Astrocyte of the cerebellum (primary cell): ENCODE measurements at places on chromosomes 2 and 18.
A peak's percentile ranks its signal among the peaks of the same experiment; 100 is the strongest.

- DNase-seq = no peak
Observed at GRCh38 chr18:78595924-78596573, 383.6 kb upstream of the SALL3 start.

- DNase-seq = no peak
Observed at GRCh38 chr18:9720327-9720726, 12.2 kb downstream of the RAB31 start.

DNA sequence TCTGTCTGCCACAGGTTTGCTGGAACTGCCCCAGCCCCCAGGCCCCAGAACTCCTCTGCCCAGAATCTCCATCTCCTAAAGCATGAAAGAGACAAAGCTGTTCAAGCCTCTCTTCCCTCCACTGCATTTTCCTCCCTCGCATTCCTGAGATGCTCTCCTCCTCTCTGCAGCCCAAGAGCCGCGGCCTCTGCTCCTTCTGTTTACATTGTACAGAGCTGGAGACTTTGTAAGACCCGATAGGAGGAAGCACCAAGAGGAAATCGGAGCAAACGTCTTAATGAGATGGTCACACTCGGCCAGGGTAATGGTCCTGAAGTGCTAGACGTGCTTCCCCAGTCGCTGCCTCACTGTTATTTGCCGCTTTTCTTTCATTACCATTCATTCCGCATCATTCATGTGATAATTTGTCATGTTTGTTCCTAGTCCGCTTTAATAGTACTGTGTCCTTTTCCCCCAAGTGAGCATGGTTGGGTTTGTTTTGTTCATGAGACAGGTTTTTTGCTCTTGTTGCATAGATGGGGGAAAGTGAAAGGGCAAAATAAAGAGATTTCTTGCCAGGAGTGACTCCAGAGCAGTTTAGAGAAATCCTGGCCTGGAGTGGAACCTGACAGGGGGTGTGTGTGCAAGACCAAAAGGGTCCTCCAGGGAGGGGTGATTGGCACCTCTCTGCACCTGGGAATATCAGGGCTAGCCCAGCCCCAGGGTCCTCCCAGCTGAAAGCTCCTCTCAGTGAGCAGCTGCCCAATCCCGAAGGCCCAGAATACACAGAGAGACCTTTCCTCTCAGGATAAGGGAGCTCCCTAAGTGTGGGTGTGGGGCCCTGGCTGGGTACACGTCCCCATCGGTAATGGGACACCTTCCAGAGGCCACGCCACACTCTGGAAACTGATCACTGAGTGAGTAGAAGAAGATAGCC, 44.9 kb upstream of the ID2 start:
- DNase-seq = no peak

DNA sequence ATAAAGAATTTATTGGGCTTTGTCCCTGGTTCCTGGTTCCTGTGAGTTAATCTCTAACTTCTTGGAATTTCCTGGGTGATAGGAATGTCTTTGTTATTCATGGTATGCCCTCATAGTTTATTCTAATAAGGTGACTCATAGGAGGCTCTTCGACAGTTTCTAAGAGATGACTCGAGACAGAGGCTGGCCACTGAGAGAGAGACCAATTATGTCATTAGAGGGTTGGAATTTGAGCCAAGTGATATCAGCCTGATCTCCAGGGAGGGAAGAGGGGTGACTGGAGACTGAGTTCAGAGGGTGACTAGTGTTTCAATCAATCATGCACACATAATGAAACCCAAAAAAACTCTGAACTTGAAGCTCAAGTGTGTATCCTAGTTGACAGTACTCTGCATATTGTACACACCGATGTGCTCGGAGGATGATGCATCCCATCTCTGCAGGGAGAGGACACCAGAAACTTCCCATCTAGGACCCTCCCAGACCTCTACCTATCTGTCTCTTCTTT, 185.7 kb downstream of the MTCL1 start:
- DNase-seq = peak; percentile 79

DNA sequence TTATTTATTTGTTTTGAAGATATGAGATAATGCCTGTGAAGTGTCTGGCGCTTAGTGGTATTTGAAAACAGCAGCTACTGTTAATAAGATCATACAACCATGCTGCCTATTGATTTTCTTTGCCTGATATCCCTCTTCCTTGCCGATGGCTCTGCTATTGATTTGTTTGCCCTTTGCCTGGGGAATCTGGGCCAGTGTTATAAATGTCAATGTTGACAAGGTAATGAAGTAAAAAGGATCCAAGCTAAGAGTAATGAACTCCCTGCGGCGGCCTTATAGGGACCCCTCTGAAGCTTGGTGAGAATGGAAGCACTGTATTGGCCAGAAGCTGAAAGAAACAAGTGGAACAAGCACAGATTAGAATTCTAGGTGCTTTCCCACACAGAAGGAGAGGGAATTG, 854.6 kb downstream of the CNTNAP5 start:
- no peak for DNase-seq

DNA sequence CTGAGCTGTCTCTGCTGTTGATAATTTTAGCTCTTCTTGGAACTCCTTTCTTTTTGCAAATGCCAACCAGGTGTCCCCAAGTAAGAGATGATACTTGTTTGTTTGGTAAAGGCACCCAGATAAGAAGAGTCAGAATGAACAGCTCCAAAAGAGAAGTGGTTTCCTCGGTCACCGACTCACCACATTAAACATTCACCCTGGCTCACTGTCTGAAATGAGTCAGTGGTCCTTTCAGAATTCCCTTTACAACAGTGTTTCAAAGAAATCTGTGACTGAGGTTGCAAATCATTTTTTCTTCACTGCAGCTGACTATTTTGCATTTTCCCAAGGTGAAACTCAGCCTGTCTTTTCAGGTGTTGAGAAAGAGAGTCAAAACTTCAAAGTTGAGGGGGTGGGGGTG, 16.2 kb upstream of the CXCR4 start:
- DNase-seq = no peak
